ENCODE measurements at places on chromosomes 7 and 10. TPM values are rescaled to one million over a fixed set of nuclear protein-coding genes. Genes with fewer than 3 reads are reported as not detected.

GRCh38 chr10:49602380-49603023, 7.6 kb upstream of the SLC18A3 start:
- DNase-seq, result no peak

DNA sequence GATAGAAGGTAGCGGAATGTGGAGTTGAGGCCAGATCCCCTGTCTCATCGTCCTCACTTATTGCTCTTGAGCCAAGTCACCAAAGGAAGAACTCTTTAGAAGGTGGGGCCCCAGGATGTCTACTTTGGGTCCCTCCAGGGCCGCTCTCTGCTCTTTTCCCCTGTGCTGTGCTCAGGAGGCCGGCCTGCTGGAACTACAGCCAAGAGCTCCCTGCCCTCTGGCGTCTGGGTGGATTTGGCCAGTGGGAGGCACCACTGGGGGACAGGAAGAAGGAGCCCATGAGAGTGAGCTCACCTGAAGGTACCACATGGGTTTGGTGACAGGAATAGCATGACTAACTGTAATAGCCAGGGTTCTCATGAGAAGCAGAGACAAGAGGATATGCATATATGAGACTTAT, 97.7 kb upstream of the FAM180A start:
- DNase-seq, result no peak

CLCN1 gene
- 0.08 TPM for total RNA-seq

CEP41 gene
- total RNA-seq, result 4.2 TPM

DNA sequence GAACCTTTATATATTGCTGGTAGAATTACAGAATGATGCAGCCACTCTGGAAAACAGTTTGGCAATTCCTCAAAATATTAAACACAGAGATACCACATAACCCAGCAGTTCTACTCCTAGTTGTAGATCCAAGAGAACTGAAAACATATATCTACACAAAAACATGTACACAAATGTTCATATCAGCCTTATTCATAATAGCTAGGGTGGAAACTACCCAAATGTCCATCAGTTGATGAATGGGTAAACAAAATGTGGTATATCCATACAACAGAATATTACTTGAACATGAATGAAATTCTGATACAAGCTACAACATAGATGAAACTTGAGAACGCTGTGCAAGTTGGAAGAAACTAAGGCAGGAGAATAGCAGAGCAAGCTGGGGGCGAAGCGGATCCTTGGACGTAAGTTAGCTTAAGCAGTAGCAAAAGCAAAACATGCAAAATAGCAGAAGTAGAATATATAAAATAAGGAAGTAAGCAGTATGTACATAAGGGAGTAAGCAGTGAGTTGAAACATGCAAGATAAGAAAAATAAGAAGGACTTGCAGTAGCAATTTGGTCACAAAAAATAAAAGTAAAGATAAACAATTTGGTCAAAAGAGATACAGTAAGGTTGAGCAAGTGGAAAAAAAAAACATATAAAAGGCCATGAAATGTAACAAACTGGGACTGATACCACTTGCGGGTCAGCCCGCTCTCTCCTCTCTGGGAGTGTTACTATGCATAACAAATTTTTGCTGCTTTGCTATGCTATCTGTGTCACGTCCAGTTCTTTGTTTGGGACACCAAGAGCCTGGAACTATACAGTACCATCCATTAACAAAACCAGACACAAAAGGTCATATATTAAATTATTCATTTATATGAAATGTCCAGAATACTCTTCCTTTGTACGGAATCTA, 18.0 kb upstream of the HILPDA start:
- DNase-seq, result no peak

GRCh38 chr10:35898716-35899440, 256.8 kb upstream of the FZD8 start:
- DNase-seq, result peak; percentile 75

SPDYE2 gene
- total RNA-seq, result not detected

DNA sequence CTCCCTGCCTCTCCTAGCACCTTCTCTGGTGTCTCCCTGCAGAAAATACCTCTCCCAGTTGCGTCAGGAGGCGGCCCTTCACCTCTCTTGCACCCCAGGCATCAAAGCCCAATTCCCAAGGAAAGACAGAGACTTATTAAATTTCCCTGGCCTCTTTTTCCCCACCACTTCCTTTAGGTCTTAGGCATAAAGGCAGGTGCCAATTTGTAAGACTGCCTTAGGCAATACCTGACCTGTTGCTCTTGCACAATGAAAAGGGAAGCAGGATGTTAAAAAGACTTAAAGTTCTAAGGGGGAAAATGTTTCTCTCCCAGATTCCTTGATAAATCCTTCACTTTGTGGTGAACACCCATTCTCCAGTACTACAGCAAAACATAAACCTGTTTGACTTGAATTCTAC, 186.7 kb downstream of the SLC25A13 start:
- DNase-seq, result no peak

MMD2 gene
- not detected for total RNA-seq
